Muscle of arm (tissue), 14 donors: ENCODE measurements at places on chromosomes 13 and 19.

- DNase-seq = no peak
Observed at GRCh38 chr13:30256713-30257467, 50.5 kb downstream of the KATNAL1 start.

GRCh38 chr13:60372141-60372540 lies 24.9 kb upstream of the TDRD3 start:
- DNase-seq = no peak

DNA sequence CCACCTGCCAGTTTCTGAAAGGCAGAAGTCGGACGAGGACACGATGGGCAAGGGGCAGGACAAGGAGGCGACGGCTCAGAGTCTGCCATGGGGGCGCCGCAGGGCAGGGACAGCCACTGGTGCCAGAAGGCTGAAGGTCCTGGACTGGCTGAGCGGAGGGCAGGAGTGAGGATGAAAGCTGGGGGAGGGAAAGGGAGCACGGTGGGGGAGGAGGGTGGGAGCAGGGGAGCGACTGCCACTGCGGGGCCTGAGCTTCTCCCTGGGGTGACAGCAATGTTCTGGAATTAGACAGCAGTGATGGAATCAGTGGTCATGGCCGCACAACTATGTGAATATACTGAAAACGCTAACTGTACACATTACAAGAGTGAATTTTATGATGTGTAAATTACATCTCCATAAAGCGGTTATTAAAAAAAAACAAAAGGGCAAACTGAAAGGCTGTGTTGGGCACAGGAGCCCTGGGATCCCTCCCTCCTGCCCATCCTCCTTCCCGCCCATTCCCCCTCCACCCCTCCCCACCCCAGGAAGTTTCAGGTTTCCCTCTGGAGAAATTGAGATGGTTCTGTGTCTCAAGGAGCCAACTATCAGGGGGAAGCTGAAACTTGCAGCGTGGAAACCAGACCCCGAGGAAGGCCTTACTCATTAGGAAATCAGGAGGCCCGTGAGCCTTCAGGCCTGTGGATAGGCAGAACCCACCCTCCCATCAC lies 15.9 kb downstream of the MLLT1 start:
- DNase-seq = no peak

DNA sequence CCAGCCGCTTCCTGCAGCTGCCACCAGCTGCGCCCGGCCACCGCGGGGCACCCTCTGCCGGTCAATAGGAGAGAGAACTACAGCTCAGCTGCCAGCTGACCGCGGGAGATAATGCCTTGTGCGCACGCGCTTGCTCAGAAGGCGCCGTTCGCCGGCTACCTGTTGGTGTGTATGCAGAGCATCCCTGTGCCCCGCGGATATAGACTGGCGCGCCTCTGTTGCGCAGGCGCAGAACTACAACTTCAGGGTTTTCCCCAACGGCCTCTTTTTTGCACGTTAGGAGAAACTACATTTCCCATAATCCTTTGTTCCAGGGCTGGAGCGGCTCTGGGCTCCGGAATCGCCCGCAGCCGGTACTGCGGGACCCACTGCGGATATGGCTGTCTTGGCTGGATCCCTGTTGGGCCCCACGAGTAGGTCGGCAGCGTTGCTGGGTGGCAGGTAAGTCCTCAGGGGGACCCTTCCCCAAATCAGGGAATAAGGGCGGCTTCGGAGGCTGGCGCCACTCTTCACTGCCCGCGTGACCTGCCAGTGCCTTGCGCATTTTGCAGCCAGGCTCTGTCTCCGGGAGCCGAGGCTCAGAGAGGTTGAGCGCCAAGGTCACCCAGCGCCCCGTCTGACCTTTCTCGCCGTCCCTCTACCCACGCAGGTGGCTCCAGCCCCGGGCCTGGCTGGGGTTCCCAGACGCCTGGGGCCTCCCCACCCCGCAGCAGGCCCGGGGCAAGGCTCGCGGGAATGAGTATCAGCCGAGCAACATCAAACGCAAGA lies at the start of gene MRPL34:
TSS of gene MRPL34 (plus strand) at position 356 of the 768 bp plus-strand sequence. CDS start at position 377, 21 bp downstream.
- DNase-seq = peak; percentile 93

DNA sequence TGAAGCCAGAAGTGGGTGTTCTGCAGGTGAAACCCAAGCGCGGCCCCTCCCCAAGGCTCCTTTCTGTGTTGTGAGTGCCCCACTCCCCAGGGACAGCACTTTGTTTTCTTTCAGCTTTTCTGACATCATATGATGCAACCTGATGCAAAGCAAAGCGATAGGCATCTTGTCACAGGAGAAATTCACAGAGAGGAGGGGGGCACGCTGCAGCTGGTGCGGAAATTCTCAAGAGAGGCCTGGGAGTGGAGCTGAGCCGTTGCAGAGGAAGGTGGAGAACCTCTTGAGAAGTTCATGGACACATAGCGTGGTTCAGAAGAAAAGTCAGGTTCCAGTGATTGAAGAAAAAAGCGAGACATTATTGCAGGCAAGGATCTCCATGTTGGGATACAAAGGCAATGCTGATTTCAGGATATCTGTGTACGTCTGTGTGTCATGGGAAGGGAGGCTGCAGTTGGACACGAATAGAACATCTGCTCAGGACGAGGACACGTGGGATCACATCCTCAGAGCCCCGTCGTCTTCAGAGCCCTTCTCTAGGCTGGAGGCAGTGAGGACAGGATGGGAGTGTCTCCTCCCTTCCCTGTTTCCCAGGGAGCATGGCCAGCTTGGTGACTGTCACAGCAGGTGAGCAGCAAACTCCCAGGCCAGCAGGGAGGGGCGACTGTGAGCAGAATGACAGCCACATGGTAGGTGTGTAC lies 79.2 kb downstream of the IRS2 start:
- DNase-seq = no peak

DNA sequence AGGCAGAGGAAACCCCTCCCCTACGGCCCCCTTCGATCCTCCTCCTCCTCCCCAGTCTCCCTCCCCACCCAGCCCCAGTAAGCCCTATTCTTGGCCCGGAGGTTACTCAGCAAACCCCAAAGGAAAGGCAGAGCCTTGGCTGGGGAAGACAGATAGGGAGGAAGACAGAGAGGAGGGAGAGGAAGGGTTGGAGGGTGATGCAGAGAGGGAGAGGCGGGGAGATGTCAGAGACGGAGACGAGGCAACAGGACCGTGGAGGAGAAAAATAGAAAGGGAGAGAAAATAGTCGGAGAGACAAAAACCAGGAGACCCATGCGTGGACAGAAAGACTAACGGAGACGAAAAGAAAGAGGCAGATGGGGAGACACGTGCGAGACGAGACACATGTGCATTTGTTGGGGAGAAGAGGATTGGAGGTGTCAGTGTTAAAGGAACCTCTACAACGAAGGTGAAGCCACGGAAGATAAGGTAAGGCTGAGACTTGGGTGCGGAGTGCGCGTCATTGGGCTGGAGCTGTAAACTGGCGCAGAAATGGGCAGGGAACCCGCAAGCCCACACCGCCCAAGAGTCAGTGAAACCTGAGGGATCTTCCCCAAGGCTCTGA lies 2.9 kb downstream of the TGFB1 start:
- DNase-seq = no peak

DNA sequence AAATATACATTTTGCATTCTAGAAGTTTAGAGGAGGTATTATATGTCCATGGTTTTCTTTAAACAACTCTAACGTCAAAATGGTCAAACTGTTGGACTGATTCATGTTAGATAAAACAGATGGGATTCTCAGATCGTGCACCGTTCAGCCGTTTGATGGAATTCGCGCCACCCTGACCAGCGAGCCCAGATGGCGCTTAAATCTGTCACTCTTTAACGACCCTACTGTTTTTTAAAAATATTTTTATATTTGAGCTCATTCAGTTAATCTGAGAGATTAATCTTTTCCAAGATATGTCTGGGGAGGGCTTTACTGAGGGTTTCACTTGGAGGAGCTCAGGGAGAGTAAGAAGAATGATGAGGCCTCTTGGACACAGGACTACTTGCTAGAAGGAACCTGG lies 164.4 kb downstream of the TM9SF2 start:
- no peak for DNase-seq
